Mucosa of gallbladder (tissue), 1 donor: ENCODE measurements at places on chromosomes 16 and 17. TPM values are rescaled to one million over a fixed set of nuclear protein-coding genes. Genes with fewer than 3 reads are reported as not detected.
A peak's percentile ranks its signal among the peaks of the same experiment; 100 is the strongest.

Gene NDRG4
- 5.6 TPM for total RNA-seq

Gene CHST6
- total RNA-seq = 0.20 TPM

Gene HOXB2
- 23.4 TPM for total RNA-seq

Gene DPEP1
- total RNA-seq = 2.5 TPM

Gene G6PC1
- 17.3 TPM for total RNA-seq

DNA sequence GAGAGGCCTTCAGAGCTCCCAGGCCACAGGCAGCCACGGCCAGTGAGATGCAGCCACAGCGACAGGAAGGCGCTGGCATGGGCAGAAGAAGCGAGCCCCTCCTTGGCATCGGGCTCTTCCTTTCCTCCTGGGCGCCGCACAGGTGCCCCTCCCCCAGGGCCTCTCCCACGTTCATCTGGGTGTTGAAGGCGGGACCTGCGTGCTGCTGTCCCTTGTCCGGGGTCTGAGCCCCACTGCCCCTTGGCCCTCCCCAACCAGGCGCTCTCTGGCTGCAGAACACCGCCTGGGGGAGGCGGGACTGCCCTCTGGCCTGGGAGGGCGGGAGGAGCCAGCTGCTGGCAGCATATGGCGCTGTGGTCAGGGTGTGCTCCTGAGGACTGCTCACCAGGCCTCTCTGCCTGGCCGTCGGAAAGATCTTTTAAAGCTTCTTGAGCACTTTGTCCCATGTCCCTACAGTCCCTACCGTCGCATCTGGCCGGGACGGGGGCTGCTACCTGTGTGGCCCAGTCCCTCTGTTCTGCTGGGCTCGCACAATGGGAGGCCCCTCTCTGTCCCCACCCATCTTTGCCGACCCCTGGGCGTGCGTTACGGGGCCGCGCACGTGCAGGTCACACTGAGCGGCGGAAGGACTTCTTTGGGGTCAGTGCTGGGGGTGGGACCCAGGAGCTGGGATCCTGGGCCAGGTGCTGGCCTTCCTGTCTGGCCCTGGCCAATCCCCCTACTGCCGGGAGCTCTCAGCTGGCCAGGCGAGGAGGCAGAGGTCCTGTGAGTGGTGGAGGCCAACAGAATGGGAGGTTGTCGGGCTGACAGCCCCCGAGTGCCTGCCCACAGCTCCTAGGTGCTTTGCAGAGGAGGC lies 1.7 kb downstream of the SLC25A10 start:
- DNase-seq = no peak

- no peak for DNase-seq
Observed at GRCh38 chr16:77711179-77711578, 11.1 kb upstream of the NUDT7 start.

GRCh38 chr17:68238164-68238870 lies 9.5 kb upstream of the AMZ2 start:
- no peak for DNase-seq

DNA sequence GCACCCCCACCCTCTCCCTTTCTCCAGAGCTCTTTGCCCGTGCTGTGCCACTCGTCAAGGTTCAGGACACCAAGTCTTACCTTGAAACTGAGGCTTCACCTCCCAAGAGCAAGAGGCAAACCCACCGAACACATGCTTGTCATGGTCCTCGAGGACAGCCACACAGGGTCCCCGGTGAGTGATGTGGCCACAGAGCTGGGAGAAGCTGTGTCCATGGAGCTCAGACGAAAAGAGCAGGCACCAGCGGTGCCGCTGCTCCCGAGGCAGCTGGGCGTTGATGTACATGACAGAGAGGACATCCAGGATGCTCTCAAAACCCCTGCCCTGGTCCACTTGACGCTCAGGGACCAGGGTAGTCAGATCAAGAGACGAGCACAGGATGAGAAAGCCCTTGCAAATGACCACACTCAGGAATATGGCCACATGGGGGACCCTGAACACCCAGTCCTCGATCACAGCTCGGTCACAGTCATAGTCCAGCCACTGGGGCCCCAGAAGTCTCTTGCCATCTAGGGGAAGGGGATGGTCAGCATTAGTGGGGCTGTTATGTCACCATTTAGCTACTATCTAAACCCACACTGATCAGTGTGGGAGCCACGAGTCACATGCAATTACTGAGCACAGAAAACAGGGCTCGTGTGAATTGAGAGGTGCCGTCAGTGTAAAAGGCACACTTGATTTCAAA lies 17.8 kb downstream of the MEAK7 start:
- no peak for DNase-seq

GRCh38 chr16:397736-398332 lies 835 bp downstream of the NME4 start:
- DNase-seq = peak; percentile 54

GRCh38 chr16:88601313-88602036 lies 31.3 kb downstream of the ZC3H18 start:
- DNase-seq = no peak

GRCh38 chr16:4330277-4330874 lies 14.5 kb downstream of the GLIS2 start:
- DNase-seq = peak; percentile 79

GRCh38 chr17:50768346-50768761 lies 1.0 kb upstream of the ANKRD40CL start:
- peak; percentile 94 for DNase-seq

DNA sequence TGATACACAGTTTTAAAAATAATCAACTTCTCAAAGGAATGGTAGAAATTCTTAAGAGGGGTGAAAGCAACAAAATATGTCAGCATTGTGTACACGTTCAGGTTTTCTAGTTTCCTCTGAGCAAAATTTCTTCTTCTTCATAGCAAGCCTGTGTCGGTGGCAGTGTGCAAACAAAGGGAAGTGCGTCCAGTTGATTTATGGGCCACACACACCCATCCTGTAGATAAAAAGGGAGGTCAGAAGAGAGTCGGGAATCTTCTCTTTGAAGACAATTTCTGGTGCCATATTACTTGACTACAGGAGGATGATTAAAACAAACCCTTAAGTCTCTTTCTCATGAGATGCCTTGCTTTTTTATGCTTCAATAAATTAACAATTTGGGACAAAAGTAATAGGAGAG lies 484.1 kb upstream of the SALL1 start:
- DNase-seq = no peak

Gene ACSM2B
- total RNA-seq = 0.17 TPM

- no peak for DNase-seq
Observed at GRCh38 chr17:17993366-17993765, 20.7 kb downstream of the DRC3 start.

Gene NAGPA
- total RNA-seq = 10.7 TPM

Gene PIK3R6
- total RNA-seq = 2.8 TPM

GRCh38 chr16:58039829-58040495 lies 14.4 kb downstream of the MMP15 start:
- DNase-seq = no peak

Gene TBC1D3G
- not detected for total RNA-seq

Gene ZNF267
- 15.8 TPM for total RNA-seq

DNA sequence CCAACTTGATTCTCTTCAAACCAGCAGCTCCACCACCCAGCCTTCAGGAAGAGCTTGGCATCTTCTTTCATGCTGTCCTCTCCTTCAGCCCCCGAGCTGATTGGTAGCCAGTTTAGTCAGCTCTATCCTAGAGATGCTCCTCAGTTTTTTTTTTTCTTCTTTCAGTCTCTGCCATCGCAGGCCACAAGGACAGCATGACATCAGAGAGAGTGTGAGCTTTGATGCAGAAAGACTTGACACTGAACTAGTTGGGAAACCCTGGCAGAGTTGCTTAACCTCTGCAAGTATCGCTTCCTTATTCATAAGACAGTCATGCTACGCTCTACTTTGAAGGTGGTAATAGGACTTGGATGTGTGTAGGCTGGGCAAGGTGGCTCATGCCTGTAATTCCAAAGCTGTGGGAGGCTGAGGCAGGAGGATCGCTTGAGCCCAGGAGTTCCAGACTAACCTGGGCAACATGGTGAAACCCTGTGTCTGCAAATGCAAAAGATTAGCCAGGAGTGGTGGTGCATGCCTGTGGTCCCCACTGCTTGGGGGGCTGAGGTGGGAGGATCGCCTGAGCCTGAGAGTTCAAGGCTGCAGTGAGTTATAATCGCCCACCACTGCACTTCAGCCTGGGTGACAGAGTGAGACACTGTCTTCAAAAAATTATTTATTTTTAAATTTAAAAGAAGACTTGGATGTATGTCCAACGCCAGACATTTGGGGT lies 2.6 kb downstream of the CD300LB start:
- peak; percentile 39 for DNase-seq

DNA sequence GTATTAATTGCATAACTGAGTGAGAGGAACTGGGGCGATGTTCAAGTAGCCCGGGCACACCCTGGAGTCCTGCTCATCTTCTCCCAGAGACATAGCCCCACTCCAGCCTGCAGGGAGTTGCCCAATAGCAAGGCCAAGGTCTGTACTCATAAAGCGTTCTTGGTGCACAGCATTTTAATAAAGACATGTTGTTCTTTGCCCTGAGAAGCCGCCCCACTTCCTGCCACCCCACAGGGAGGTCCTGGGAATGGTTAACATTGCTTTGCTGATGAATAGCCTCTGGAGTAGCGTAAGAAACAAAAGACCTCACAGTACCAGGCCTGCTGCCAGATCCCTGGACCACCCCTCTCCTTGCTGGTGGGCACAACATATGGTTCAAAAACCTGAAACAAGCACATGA lies 21.6 kb upstream of the CDH1 start:
- no peak for DNase-seq

DNA sequence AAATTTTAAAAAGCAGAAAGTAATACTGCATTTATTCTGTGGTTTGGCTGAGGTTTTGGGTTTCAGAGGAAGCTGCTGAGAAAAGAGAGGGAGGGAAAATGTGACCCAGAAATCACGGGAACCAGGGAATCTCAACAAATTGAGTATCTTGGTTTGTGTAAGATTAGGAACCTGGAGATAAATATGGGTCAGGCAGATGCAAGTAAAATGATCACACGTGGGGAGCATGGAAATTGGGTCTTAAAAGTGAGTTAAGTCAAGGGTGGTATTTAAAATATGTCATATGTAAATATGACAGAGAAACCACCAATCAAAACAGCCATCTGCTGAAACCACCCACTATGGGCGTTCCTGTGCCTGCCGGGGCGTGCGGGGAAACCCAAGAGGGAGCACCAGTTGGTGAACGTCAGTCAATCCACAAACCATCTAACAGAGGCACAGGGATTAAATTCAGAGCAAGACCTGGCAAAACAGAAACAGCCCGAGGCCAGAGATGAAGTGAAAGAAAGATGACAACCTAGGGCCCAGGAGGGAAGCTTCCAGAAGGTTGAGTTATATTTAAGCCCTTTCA lies 33.4 kb downstream of the CDH13 start:
- DNase-seq = no peak

DNA sequence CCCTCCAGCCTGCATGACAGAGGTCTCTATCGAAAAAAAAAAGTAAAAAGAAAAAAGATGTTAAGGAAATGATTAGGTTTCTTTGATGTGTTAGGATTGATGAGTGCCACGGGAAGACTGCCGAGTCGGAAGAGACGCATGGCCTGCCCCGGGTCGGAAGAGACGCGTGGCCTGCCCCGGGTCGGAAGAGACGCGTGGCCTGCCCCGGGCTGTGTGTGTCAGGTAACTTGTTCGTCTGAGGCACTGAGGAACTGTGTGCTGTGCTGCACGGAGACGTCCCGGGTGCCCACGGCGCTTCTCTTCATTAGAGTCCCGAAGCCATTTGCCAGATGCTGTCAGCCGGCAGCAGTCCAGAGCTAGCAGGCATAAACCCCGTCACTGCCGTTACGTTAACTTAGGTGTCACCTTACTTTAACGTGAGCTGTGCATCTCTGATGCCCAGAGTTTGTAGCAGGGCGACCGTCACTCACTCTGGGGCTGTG lies 40.5 kb upstream of the FASN start:
- DNase-seq = no peak

Gene SPATA32
- not detected for total RNA-seq

Gene TBC1D3D
- total RNA-seq = 0.58 TPM

- DNase-seq = no peak
Observed at GRCh38 chr16:85415196-85416090, 197.7 kb upstream of the GSE1 start.

DNA sequence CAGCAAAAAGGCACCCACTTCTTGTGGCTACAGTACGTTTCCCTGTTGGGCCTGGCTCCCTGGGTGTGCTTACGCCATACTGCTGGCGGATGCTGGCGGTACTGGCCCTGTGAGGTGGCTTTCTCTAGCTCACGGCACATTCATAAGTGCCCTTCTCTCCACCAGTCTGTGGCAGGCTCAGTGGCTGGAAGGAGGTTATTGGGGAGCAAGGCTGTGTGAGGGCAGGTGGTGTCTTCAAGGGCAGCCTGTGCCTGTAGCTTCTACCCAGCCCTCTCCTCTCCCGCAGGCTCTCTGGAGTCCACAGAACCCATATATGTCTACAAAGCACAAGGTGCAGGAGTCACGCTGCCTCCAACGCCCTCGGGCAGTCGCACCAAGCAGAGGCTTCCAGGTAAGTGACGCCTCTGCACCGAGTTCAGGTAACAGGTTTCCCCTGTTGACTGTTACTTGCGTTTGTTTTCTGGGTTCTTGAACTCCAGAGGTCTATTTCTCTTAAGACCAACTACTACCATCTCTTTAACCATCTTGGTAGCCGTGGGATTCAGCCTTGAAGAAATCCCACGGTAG lies 20.6 kb downstream of the NTAN1 start:
- no peak for DNase-seq

Gene CACNA1H
- 133 TPM for total RNA-seq

- DNase-seq = no peak
Observed at GRCh38 chr17:38350035-38350434, 1.6 kb upstream of the SOCS7 start.

DNA sequence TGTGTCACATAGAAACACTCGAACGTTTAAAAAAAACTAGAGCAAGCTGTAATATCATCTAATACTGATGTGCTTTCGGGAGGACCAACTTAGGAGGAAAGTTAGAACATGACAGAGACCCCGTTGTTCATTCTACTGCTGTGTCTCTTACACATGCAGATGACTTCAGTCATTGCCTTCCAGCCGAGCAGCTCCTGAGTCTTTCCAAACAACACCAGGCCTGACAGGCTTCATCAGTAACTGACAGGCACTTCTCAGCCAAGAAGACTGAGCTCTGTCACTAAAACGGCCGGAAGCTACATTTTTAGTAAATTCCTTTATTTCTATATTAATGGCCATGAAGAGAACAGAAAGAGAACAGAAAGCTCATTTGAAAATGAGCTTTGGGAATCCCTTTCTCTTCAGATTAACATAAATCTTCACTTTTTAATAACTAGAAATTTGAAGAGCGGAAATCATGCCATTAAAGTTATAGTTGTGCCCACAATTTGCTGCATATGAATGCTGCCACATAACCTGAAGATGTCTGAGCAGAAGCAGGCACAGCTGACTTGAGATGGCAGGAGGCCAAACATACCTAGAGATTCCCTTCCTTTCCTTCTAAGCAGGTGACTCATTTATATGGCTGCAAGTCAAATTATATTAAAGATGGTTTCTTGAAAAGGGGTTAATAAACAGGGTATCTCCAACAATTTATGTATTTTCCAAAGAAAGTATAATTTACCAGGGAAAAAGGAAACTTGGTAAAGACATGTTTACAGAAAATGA lies 148.9 kb downstream of the ITFG1 start:
- DNase-seq = no peak
